Pulmonary artery endothelial cell (primary cell): ENCODE measurements at places on chromosomes 13 and 19. TPM values are rescaled to one million over a fixed set of nuclear protein-coding genes. Genes with fewer than 3 reads are reported as not detected.

TNFSF9 gene
- 0.40 and 0.53 TPM in 2 replicates for total RNA-seq

DNA sequence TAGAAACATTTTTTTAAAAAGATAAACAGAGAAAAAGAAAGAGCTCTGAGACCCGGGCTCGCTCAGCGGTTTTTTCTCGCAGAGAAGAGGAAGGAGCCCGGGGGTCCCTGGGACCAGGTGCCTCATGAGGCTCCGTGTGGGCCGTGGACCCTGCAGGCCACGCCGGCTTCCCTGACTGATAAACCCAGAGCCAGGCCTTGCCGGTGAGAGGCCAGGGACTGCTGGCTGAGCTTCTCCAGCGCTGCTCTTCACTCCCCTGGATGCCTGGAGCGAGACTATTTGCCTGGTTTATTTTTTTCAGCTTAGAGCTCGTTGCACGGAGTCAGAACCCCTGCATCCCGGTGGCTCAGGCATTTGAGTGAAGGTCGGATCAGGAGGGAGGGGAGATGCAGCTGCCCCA is 53.4 kb upstream of the F7 start:
- DNase-seq, result no peak

DNA sequence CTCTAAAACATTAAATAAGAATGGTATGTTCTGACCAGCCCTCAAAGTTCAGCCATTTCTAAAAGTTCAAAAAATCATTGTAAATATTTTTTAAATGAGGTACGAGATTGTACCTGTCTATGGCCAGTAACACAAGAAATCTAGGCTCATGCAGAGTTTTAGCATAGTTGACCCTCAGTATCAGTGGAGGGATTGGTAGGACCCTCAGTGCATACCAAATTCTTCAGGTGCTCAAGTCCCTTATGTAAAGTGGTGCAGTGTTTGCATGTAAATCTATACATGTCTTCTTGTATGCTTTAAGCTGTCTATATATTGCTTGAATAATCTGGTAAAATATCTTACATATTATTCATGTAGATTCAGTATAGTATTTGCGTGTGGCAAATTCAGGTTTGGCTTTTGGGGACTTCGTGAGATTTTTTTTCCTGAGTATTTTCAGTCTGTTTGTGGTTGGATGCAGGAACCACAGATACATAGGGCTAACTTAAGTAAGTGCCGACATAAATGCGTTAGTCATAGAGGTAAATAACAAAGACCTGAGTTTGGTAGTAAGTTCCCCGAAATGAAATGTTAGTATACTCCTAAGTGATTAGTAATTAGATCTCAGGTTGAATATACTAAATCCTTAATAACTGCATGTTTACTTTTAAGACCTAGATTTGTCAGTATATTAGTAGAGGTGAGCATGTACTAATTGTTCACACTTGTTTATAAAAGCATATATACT is 7.8 kb downstream of the MIR17HG start:
- DNase-seq, result no peak

DNA sequence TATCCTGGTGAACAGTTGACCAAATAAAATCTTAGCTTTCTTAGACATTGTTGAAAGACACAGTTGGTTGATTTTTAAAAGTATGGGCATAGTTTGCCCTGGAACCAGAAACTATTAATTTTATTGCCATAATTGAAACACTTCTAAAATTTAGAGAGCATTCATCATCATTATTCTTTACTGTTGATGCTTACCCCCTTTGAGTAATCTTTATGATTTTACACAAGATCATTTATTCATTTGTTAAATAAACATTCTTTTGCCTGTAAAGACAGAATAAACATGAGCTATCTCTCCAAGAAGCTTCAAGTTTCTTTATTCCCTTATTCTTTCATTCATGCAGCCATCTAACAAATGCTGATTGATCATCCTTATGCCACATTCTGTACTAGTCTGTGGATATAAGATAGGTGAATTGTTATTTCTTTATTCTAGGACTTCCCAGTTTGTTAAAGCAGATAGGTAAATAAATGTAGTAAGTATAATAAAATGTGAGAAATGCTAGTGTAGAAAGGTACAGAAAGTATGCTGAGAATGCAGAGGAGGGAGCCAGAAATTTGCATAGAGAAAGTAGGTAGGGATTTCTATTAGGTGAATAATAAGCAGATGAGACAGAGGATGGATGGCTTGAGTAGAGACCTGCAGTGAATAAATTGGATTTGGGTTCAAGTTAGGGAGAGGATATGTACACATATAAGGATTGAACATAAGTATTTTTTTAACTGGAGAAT is 8.2 kb downstream of the SERTM1 start:
- DNase-seq, result no peak

GRCh38 chr13:50711996-50712395 is 131.5 kb downstream of the DLEU7 start:
- DNase-seq, result no peak

DNA sequence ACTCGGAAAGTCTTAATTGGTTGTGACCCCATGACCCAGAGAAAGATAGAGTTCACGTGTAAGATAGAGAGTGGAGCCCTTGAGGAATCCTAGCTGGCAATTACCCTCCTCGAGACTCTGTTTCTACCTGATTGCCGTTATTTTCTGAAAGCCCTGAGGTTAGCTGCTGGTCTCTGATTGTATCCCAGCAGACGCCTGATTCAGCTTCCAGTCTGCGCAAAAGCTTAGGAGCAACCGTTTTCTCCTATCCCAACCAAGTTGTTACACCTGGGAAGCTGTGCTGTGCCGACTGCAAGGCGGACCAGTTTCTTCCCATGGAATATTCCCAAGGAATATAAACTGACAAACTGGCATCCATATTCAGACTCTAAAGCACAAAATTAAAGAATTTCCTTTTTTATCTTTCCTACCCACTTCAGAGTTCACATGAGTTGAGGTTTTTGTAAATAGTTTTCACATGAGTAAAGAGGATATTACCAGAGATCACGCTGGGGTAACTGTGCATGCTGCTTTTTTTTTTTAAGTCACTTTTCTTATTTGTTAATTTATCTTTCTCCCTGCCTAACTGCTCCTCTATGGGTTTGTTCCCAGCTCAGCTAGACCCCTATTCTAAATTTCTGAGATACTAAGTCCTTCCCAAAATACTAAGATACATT is 1.5 kb upstream of the TRPC4 start:
- DNase-seq, result no peak

DNA sequence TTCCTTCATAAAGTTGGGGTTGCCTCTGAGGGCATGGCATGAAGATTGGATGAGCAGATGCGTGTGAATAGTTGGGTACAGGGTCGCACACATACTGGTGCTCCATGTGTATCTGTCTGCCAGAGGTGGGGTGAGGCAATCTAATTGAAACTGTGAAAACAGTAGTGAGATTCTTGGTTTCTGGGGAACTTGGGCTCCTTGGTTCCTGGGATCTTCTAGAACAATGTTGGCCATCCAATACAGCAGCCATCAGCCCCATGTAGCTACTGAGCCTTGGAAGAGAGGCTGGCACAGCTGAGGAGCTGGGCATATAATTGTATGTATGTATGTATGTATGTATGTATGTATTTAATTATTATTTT is 616 bp downstream of the FCHO1 start:
- DNase-seq, result no peak
